A172 (cell line): ENCODE measurements at places on chromosomes 6 and 20.

DNA sequence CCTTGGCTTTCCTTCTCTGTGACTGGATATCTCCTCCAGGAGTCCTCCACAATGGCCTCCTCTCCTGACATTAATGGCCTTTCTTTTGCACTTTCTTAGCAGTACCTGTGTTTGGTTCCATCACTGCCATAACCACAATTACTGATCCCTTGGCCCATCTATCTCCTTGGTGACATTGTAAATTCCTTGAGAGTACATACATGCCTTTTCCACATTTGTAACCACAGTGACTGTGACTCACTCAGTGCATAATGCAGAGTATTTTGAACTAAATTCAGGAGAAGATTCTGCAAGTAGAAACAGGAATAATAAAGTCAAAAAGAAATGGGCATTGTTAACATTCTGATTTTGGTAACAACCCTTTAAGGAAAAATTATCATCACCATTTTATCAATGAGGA is 197.2 kb upstream of the SOX4 start:
- DNase-seq = peak; percentile 41

- DNase-seq = peak; percentile 85
Observed at GRCh38 chr6:52603000-52603795, 26.3 kb upstream of the TRAM2 start.

GRCh38 chr6:127199470-127199869 is 67.2 kb upstream of the RNF146 start:
- no peak for DNase-seq

DNA sequence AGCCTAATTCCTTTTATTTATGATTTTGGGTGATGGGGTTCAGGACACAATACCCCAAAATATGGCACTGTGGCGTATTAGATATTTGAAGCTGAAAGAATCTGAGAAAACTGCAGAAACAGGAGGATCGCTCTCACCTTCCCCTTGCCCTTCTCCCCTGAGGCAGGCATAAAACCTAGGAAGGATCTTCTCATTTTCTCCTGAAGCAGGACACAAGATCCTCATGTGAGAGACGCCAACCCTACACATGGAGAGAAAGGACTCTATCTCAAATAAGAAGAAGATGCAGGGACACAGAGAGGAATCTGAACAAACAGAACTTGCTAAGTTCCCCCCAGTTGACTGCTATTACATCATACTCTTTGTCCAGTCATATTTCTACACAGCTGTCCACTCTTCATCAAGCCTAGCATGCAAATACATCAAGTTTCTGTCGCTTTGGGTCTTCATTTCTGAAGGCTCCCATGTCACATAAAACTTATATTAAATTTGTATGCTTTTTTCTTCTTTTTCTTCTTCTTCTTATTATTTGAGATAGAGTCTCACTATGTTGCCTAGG is 109.0 kb downstream of the DTNBP1 start:
- no peak for DNase-seq

- DNase-seq = no peak
Observed at GRCh38 chr6:39553860-39554802, 171.1 kb downstream of the KIF6 start.

DNA sequence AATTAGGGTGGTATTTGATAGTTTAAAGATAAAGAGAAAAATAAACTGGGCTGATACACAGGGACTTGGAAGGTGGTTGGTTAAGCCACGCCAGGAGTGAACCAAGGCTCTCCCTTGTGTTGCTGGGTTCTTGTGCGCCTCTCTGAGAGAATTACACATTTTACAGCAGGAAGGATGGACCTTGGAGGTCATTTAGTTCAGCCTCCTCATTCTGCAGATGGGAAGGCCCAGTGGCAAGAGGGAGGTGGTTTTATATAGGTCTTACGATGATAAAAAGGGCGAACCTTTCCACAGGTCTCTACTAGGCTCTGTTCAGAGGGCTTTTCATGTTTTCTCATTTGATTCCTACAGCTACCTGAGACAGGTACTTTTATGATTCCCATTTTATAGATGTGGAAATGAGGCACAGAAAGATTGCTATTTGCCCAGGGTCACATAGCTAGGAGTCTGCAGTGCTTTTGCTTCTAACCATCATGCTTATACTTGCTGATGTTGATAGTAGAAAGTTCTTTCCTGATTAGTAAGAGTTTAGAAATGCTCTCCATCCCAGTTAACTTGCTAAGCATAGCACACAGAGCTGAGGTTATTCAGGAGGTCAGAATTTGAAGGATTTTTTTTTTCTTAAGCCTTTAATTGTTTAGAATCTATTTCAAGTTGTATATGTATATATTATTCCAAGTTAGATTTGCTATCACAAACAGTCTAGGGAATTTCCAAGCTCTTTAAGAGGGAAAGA is 12.8 kb downstream of the HIVEP1 start:
- peak; percentile 15 for DNase-seq

GRCh38 chr20:12386821-12387220 is 469.1 kb downstream of the BTBD3 start:
- no peak for DNase-seq

DNA sequence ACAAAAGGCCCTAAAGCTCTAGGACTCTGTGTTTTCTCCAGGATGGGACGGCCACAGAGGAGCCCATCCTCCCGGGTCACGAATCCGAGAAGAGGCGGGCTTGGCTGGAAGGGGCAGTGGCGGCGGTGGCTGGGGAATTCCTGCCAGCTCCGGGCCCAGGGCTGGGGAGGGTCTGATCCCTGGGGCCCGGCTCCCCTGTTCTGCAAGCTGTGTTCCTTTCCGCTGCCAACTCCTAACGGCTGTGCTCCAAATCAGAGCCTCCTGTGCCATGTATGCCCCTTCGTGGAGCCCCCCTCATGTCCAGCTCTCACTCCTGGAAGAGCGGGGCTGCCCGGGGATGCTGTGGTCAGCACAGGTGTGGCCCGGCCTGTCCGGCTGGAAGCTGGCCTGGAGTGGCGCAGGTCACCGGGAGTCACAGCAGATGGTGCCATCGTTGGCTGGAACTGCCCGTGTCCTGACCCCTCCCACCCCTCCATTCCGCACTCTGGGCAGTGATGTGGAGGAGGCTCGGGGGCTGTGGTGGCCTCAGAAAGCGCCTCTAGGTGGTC is 88.2 kb upstream of the MPC1 start:
- DNase-seq = no peak
